Umbilical cord (tissue), 2 donors: ENCODE measurements at places on chromosomes 2 and 18.

DNA sequence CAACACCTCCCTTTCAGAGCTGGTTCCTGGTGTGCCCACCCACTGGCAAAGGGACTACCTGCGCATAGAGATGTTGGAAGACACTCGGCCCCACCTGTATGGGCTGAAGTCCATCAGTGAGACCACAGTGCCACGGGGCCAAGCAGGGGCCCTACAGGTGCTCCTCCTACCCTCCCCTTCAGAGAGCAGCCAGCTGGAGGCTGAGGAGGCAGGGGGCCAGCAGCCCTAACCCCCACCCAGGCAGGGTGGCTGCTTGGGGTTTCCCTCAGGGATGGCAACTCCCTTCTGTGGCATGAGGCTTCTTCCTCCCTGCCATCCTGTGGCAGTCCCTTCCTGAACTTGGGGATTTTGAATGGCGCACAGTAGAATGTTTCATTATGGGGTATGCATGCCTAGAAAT is 125.3 kb downstream of the NCK2 start:
- DNase-seq = no peak

DNA sequence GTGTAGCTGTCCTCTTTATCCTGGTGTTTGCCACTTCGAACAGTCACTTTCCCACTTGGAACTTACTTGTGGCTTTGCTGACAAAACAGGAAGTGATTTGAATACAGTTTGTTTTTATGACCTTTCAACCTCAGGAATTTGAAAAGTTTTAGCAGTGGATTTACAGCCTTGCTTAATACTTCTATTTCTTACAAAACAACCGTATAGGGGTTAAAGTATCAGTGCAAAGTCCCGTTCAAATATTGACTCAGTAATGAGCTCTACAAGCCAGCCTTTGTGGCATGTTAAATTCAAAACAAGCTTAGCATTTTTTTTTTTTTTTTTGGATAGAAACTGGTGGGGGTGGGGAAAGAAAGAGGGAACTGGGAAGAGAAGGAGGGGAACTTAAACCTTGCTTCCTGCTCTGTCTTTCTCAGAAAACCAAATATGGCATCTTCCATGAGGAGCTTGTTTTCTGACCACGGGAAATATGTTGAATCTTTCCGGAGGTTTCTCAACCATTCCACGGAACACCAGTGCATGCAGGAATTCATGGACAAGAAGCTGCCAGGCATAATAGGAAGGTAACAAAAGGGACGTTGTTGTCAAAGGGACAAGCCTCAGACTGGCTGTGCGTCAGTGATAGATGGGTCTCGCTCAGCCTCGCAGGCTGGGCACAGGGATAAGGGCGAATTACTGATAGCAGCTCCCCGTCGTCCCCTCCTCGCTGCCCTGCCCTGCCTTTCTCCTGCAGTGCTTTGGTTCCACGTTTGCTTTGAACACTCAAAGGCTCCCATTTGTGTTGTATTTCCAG is at the start of gene HNMT:
TSS of gene HNMT (plus strand) at position 408 of the 793 bp plus-strand sequence. CDS start at position 427, 19 bp downstream.
- DNase-seq = peak; percentile 81

DNA sequence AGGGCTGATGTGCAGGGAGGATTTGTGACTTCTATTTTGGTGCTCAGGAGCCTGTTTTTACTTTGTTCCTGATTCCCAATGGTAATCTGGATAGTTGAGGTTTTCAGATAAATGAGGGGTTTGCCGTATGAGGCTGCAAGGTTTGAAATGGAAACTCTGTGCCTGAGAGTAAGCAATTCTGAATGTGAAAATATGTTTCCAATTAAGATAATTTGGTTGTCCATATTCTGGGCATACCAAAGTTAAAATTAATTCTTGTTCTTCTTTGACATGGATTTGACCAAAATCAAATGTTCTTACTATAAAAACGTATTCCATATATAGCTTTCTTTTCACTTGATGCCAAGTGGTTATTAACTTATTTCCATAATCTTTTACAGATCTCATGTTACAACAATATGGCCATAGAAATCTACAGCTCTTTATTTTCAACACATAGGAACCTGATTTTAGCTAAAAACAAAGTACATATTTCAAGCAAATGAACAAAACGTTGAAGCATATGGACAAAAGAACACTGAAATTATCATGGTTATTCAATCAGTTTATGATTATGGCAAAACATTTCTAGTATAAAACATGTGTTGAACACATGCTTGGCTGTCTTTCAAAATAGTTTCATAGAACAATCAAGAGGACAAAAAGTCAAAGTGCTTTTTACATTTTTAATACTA is 63.4 kb upstream of the ARHGAP28 start:
- peak; percentile 39 for DNase-seq

- no peak for DNase-seq
Measured at GRCh38 chr18:48819276-48819675, 131.5 kb downstream of the SMAD7 start.

DNA sequence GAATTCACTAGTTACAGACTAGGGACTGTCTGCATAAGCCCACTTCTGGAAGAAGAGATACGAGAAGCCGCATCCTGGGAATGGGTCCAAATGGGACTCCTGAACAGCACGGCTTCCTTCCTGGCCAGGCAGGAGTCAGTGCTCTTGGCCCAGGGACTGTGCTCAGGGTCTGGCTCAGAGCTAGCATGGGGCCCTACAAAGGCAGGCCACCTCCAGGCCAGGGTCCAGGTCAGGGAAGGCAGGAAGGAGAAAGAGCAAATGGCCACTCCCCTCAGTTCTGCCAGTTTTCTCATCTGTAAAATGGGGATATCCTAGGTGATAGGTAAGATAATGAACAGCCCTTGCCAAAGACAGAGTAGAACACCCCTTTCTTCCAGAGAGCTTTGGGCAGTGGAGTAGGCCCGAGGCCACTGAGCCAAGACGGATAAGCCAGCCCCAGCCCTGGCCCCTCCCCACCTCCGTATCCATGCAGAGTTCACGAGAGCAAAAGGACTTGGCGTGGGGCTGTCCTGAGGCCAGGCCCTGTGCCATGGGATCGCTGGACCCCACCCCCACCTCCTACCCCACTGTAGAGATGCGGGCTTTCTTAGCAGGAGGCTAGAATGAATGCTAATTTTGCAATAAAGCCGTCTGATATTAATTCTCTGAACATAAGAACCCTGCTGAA is 190.1 kb downstream of the MGAT5 start:
- no peak for DNase-seq
